NCI-H748 treated with DMSO at 0.1 percent for 48 hours (cell line): ENCODE measurements at places on chromosomes 5 and 9.
A peak's percentile ranks its signal among the peaks of the same experiment; 100 is the strongest.

GRCh38 chr5:117604845-117605244 is 1030.2 kb upstream of the SEMA6A start:
- no peak for DNase-seq

DNA sequence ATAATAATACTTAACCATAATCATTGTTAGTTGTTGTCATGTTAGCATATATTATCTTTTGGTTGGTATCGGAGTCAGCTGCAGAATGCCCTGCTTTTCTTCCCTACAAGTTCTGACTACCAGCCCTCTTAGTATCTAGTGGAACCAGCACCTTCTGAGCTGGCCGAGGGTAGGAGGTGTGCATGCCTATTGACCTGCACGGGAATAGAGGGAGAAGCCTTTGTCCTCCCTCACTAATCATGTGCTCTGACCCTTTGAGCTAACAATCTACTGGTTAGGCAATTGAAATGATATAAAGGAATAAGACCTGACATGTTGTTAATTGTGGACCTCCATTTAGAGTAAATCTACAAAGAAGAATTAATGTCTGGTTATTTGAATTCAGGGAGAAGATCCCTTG is 4.1 kb downstream of the PCSK5 start:
- DNase-seq: no peak

GRCh38 chr9:13351778-13352386 is 72.4 kb upstream of the MPDZ start:
- DNase-seq: peak; percentile 73

- no peak for DNase-seq
Measured at GRCh38 chr5:27402828-27403227, 364.4 kb upstream of the CDH9 start.

- no peak for DNase-seq
Measured at GRCh38 chr9:92468206-92468605, 14.1 kb downstream of the ASPN start.

GRCh38 chr5:115398719-115399118 is 102.3 kb upstream of the CCDC112 start:
- no peak for DNase-seq

- DNase-seq: no peak
Measured at GRCh38 chr5:172156541-172156994, 31.5 kb downstream of the STK10 start.

GRCh38 chr5:78858364-78858763 is 126.7 kb downstream of the ARSB start:
- DNase-seq: no peak

GRCh38 chr9:37926737-37927118 is 22.8 kb upstream of the SLC25A51 start:
- DNase-seq: no peak

- DNase-seq: peak; percentile 15
Measured at GRCh38 chr9:68560071-68560844, 19.6 kb upstream of the TMEM252 start.

GRCh38 chr5:107322936-107323335 is 347.8 kb downstream of the EFNA5 start:
- DNase-seq: no peak

- DNase-seq: no peak
Measured at GRCh38 chr5:44299394-44299793, 89.8 kb downstream of the FGF10 start.

- no peak for DNase-seq
Measured at GRCh38 chr9:5438301-5439162, 807 bp upstream of the PLGRKT start.

DNA sequence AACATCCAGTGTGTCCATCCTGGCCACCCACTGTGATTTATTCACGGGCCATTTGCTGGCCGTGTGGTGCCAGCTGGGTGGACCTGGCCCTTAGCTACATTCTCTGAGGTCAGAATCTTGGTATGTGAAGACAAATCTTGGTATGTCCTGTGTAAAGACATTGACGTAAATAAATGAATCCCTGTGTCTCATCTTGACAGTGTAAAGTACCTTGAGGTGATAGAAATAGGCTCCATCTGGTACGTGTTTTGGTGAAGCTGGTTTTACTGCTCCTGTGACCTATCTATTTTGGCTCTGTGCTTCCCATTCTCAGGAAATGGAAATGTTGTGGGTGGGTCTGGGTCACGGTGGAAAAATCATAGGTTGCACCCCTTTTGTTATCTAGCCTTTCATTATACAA is 245.4 kb upstream of the ANKH start:
- no peak for DNase-seq

- no peak for DNase-seq
Measured at GRCh38 chr5:96528826-96529474, 95.9 kb upstream of the PCSK1 start.

GRCh38 chr5:14809369-14810155 is 62.0 kb downstream of the ANKH start:
- no peak for DNase-seq

- DNase-seq: no peak
Measured at GRCh38 chr5:170466988-170467707, 36.7 kb upstream of the KCNIP1 start.
